ENCODE measurements at places on chromosomes 6 and 20.

DNA sequence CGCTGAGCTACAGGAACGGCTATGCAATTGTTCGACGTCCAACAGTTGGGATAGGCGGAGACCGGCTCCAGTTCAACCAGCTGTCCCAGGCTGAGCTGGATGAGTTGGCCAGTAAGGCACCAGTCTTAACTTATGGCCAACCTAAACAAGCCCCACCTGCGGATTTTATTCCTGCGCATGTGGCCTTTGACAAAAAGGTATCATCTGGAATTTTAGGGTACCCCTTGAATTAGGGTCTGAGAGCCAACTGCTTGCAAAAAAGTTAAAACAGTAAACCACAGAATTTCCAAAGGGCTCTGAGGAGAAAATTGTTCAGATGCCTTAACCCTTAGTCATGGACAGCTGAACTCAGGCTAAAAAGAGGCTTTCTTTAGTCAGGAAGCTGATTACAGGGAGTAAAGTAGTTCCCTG is 3.8 kb downstream of the EFHC1 start:
- peak; percentile 81 for DNase-seq

GRCh38 chr20:62163986-62164762 is 18.7 kb upstream of the MTG2 start:
- no peak for DNase-seq

DNA sequence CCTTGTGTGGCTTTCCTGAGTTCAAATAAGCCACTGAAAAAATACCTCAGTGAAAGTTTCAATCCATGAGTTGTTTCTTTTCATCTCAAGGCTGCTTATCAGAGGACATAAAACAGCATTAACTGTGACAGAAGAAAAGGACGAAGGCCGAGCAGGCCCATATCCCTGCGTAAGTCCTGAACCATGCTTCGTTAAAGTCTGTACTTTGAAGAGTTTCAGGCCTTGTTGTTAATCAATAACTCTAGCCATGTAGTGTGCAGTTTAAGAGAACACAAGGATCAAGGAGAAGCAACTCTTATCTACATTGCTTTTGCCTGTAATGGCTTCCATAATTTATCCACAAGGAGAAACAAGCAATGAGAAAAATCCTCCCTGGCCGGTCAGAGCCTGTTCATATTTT is 165.4 kb downstream of the UST start:
- DNase-seq = no peak

GRCh38 chr6:56601390-56601789 is 41.3 kb downstream of the DST start:
- no peak for DNase-seq

DNA sequence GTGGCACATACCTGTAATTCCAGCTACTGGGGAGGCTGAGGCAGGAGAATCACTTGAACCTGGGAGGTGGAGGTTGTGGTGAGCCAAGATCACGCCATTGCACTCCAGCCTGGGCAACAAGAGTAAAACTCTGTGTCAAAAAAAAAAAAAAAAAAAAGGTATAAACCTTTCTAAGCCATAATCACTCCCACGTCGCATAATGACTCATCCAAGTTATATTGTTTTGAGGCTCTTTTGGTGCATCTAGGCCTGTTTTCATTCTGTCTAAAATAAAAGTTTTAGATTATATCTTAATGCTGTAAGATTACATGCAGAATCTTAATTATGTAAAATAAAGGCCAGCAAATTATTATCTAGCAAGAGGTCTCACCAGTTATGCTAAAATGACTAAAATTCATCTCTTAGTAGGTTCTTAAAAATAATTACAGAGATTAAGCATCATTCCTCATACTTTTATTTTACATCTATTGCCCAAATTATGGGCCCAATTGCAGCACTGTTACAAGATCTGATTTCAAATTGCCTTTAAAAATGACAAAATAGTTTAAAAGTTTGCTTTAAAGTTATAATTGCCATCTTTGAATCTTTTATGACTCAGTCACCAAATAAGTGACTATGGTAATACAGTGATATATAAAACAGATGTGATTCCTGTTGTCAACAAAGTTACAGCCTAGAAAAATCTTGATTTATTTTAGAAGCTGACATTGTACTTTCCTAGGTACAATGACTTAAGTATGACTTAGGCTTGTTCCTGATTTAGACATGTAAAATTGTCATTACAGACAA is 10.4 kb upstream of the SUMO4 start:
- no peak for DNase-seq

DNA sequence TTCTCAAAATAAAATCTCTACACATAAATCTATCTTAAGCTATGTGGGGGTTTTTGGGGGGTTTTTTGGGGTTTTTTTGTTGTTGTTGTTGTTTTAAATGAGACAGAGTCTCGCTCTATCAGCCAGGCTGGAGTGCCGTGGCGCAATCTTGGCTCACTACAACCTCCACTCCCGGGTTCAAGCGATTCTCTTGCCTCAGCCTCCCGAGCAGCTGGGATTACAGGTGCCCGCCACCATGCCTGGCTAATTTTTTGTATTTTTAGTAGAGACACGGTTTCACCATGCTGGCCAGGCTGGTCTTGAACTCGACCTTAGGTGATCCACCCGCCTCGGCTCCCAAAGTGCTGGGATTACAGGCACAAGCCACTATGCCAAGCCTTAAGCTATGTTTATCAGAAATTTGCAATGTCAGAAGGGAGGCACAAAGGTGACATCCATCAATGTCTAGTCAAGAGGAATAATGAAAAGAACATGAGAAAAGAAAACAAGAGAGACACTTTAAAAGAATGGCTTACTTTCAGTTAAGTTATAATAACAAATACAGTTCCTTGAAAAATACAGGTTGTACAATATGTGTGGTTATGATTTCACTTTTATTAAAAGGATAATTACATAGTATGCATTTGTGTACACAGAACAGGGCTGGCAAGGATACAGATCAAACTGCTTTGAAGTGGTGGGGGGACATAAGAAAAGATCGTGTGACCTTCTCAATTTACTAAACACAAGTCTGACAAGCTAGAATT is 28.6 kb downstream of the SLC23A2 start:
- no peak for DNase-seq

DNA sequence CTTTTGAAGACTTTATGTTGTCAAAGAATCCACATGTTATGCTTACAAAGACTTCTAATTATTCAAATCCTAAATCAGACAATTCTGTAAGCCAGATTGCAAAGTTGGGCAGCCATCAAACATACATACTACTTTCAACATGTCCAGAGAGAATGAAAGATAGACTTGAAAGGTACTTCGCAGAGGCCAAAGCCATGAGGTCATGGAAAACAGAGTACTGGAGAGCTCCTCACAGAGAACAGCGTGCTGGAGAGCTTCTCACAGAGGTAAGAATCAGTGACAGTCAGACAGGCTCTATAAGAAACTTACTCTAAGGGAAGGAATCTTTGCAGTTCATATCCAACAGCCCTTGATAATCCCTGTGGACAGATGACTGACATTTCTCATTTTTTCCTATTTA is 400.2 kb downstream of the GJA1 start:
- no peak for DNase-seq

DNA sequence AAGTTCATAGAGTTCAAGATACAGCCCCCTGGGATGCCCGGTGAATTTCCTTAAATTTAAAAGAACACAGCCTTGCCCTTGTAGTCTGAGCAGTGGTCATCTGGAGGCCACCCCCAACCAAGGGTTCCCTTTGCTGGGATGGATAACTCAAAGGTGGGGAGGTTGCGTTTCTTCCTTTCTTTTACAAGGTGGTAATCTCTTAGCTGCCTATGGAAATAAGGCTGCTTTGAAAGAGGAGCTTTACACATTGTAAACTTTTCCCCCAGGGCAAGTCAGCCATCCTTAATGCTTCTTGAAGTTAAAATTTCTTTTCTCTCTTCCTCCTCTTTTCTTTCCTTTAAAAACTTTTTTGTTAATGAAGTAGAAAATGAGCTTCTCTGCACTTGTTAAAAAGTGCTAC is 71.2 kb upstream of the PRDM1 start:
- no peak for DNase-seq

DNA sequence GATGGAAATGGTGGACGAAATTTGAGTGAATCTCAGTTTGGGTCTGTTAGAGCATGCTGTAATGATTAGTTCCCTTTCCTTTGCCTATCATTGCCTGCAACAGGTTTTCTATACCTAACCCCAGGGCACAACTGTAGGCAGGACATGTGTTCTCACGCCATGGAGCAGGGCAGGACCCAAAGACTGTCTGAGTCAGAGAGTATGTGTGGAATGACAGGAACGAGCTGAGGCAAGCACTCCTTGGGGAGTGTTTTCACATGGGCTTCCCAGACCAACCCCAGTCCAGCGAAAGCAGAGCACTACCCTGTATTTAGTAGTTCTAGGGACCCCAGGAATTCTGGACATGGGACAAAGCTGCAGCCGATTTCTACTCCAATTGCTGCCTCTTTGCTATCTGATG is 234.2 kb downstream of the HACE1 start:
- DNase-seq = no peak

- DNase-seq = no peak
Measured at GRCh38 chr6:32436995-32437836, 2.5 kb upstream of the HLA-DRA start.

DNA sequence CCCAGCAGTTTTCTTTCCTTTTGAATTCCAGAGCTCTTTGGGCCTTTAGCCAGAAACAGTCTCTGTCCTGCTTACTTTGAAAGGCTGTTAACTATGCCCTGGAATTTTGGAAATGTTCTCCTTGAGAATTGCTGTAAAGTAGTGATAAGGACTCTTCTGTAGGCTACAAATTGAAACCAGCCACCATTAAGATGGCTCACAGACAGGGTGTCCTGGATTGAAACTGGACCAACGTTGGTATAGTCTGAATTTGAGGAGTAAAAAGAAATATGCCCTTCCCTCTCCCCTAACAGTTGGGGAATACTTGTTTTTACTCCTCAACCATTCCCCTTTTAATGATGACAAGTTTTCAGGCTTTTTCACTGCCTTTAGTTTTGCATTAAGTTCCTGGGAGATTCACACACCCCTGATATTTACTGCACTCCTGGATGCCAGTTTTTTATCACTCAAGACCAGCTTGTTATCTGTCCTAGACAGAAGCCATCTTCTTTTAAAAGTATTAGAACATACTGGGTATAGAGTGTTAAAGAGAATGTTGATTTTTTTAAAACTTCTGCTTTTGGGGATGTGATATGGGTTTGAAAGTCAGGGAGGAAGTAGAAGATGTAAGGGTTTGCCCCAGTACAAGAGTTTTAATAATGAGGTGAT is 21.9 kb downstream of the TOP1 start:
- no peak for DNase-seq

DNA sequence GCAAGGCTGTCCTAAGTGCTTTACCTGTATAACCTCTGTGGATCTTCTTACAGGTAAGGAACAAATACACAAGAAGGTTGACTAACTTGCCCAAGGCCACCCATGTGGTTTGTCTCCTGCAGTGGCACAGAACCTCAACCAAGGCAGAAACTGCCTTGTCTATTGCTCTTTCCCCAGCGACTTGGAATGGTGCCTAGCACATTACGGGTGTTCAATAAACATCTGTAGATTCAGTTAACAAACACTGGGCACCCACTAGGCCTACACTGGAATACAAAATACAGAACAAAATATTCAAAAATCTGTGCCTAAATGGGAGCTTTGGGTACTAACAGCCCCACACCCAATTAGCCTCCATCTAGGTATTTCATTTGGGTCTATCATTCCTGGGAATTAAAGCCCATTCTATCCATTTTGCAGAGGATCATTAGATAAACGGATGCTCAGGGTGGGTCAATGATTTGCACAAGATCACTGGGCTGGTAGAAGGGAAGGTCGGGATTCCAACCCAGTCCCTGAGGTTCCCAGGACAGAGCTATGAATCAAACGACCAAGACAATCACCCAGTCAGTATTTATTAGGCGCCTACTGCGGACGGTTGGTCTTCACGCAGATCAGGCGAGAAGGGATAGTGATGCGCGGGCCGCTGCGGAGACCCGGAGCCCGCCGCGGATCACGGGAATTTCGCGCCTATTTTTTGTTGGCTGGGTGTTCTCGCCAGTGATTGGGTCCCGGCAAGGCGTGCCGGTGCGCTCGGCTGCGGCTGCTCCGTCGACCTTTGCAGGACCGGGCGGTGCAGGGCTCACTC is at the start of gene STK35:
Gene STK35, plus strand, starts transcription at position 771 of the 808 bp plus-strand sequence. CDS start 55 bp downstream, outside the sequence.
- no peak for DNase-seq

GRCh38 chr20:58890518-58891085 is 38.1 kb downstream of the GNAS start:
- peak; percentile 78 for DNase-seq

DNA sequence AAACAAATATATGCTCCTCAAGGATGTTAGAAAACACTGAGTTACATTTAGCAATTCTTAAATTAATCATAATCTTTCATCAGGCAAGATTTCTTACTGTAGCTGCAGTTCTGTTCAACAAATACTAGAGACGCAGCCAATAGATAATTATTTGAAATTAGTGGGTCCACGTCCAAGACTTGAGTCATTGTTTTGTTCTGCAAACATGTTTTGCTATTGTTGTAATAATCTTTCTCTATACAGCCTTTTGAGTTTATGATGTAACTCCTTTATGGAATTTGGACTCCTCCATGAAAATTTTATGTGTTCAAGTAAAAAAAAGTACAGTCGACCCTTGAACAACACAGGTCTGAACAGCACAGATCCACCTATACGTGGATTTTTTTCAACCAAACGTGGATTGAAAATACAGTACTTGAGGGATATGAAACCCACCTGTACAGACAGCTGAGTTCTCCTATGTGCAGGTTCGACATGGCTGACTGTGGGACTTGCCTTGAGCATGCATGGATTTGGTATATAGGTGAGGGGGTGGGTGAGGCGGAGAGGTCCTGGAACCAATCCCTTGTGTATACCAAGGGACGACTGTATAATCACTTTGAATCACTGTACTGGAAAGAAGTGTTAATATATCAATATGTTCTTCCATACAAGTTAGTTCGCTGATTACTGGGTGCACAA is 41.3 kb upstream of the SLC22A16 start:
- no peak for DNase-seq

DNA sequence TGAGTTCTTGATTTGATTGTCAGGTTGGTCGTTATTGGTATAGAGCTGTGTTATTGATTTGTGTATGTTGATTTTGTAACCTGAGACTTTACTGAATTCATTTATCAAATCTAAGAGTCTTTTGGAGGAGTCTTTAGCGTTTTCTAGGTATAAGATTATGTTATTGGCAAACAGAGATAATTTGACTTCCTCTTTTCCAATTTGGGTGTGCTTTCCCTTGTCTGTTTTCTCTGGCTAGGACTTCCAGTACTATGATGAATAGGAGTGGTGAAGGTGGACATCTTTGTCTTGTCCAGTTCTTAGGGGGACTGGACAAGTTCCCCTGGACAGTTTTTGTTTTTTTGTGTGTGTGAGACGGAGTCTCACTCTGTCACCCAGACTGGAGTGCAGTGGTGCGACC is 17.4 kb downstream of the HLA-DOA start:
- no peak for DNase-seq

- DNase-seq = no peak
Measured at GRCh38 chr6:11253594-11253993, 21.1 kb upstream of the NEDD9 start.

GRCh38 chr6:154773610-154774089 is 40.4 kb downstream of the SCAF8 start:
- DNase-seq = no peak

GRCh38 chr6:121557146-121557940 is 121.9 kb downstream of the GJA1 start:
- no peak for DNase-seq

DNA sequence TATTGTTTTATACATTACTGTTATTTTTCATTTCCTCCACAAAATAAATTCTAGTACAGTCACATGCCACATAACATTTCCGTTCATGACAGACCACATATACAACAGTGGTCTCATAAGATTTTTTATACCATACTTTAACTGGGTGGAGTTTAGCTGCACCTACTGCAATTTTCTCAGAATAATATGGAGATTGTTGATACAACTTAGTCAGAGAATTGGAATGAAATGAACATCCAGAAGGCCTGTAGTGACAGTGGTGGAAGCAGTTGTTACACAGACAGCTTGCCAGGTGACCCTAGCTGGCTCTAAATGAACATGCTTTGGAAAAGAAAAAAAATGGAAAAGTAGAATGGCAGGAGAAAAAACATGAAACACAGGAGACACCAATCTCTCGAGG is 183.2 kb upstream of the TCF21 start:
- no peak for DNase-seq
